ENCODE measurements at places on chromosomes 5 and 9.

DNA sequence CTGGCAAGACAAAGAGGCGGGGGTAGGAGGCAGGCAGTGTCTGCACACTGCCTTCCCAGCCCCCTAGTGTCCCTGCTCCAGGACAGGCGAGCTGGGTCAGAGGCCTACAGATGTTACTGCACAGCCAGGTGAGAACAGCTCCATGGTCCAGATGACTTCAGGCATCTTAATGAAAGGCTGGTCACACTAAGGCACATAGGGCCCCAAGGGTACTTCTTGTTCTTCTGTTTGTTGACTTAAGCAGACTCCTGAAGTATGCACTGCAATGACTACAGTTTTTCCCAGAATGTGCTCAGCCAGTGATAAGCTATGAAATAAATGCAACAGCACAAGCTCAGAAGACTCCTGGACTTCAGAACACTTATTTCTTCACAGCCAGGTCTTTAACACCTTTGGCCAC, 27.4 kb downstream of the ATPSCKMT start:
- DNase-seq, result no peak

DNA sequence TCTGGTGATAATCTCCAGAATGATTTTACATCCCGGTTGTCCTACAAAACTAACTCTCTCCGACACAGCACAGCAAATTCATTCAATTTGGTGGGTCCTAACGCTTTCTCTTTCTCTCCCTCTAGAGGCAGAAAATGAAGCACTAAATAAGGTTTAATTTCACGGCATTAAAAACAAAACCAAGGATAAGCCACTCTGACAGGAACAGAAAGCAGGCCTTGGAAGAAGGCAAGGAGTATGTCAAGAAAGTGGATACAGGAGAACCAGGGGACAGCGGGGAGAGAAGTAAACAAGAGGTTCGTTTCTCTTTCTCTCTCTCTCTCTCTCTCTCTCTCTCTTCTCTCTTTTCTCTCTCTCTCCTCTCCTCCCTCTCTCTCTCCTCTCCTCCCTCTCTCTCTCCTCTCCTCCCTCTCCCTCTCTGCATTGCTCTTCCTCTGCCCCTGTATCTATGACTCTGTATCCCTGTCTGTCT, 49.8 kb downstream of the EBF1 start:
- no peak for DNase-seq

GRCh38 chr5:141883184-141883891, 5.1 kb upstream of the PCDH1 start:
- no peak for DNase-seq

- no peak for DNase-seq
Measured at GRCh38 chr9:73153793-73154227, 2.1 kb downstream of the ANXA1 start.

Data from GM20000 (cell line).